Fibroblast of skin of right biceps (primary cell): ENCODE measurements at places on chromosomes 5 and 9.

DNA sequence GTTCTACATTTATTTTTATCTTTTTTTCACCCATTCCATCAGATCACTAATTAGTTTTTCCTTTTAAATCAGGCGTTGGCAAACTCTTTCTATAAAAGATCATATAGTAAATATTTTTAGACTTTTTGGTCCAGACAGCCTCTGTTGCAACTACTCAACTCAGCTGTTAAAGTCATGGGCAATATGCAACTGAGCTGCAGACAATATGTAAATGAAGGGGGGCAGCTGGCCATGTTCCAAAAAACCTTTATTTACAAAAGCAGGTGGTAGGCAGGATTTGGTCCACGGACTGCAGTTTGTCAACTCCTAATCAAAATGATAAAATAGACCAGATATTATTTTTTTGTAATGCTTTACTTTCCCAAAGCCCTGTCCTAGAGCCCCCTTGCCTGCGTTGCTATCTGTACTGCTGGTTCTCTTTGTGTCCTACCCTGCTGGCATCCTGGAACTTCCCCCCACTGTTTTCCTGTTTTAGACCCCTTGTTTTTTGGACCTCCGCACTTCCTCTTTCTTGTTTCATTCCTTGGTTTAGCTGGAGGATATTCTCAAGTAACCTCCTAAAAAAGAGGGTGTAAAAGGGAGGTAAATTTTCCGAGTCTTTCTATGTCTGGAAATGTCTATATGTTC is 24.7 kb upstream of the TNFSF8 start:
- no peak for DNase-seq

GRCh38 chr5:112379542-112380325 is 39.3 kb downstream of the EPB41L4A start:
- no peak for DNase-seq

- DNase-seq = peak; percentile 78
These were observed 105.4 kb upstream of the FER start for GRCh38 chr5:108642170-108642906.

DNA sequence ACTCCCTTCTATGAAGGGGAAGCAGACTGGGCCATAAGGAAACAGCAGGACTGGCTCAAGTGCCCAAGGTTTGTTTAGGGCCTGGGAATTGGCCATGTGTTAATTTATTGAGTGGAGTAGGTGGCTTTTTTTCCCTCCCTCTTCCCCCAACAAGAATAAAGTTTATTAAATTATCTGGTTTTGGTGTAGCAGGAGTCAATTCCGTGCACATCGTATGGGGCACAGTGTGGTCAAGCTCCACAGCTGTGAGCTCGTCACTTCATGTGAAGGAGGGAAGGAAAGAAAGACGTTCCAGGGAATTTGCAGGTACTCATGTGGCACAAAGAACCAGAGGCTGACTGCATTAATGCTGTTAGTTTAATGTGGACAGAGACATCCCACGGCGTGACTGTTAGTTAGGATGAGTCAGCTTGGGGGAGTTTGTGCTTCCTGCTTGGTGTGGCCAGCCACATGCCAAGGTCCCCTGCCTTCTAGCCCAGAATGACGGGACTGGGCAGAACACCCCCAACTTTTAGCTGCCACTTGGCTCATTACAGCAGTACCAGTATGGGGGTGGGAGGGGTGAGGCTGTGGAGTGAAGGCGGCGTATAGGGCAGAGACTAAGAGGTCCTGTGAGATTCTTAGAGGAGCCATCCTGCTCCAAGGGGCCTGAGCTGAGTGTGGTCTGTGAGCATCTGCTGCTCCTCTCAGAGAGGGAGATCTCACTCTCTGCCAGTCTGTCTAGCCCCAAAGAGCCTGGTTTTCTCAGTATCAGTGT is 33.2 kb downstream of the CSF1R start:
- DNase-seq = peak; percentile 81

- DNase-seq = peak; percentile 88
These were observed 266.6 kb upstream of the GAS1 start for GRCh38 chr9:87213948-87214347.

- DNase-seq = no peak
These were observed 34.2 kb upstream of the TRPC7 start for GRCh38 chr5:136399527-136399926.

GRCh38 chr5:112917453-112917995 is 4.5 kb downstream of the REEP5 start:
- DNase-seq = peak; percentile 55

DNA sequence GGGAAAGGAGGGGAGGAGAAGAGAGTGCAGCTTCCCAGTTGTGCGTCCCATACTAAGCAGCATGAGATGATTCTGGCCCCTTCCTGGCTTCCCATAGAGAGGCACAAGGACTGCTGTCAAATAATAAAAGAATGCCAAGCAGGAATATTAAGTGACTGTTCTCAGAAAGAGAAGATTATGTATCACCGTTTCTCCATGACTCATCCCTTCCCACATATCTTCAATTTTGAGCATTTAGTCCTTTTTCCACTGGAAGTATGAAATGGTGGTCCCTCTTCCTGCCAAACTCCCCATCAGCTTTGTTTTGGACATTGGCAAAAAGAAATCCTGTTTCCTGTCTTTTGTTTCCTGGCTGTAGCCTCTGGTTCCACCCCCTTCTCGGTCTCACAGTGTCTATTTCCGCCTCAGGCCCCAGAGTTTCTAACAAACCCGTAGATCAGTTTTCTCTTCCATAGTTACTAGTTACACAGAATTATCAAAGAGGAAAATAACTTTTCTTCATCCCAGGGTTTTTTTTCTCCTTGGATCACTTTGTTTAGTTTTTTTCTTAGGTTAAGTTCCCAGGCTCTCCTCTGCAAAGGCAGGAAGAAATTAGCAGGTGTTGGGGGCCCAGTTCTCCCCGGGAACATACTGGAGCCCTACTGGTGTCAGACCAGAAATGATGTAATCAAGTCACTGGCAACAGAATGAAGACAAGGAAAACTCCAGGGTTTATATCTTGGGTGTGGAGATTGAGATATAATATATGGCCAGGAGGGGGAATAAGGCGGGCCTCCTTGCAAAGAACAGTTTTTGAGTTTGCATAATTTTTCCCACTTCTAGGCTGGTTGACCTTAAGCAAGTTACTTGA is 26.4 kb upstream of the ARHGAP26 start:
- DNase-seq = peak; percentile 68

- DNase-seq = peak; percentile 83
These were observed 372.2 kb downstream of the TMEM232 start for GRCh38 chr5:110354311-110354710.

DNA sequence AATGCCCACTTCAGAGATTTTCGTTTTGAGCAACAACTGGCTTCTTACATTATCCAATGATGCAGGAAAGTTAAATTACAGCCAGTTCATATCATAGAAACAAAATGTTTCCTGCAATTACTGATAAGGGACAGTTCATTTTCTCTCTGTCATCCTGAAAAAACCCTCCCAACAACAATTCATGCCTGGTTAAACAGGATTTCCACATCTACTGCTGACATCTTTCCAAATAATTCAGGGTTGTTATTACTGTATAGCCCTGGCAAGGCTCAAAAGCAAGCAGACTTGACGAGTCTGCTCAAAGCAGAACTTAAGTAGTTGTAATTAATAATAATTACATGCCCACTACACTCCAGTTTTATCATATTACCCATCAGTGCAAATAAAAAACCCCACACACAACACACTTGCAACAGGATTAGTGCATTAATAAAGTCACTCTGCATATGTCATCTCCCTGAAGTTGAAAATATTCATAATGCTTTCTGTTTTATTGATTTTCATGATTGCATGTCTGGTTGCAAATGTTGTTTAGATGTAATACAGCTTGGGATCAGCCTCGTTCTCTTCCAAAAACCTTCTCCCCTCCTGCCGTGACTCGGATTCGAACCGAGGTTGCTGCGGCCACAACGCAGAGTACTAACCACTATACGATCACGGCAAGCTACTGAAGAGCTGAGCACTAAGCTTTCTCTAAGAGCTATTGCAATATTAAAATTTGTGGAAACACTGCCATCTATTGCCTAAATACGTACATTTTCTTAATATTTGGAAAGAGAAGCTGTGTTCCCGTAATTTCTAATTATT is 119.6 kb upstream of the NFIB start:
- DNase-seq = peak; percentile 65

GRCh38 chr5:130270786-130271185 is 366.5 kb downstream of the CHSY3 start:
- DNase-seq = no peak

- peak; percentile 34 for DNase-seq
These were observed 28.5 kb downstream of the NFIL3 start for GRCh38 chr9:91395106-91395552.

- DNase-seq = no peak
These were observed 18.3 kb downstream of the DOCK2 start for GRCh38 chr5:169655353-169655752.

DNA sequence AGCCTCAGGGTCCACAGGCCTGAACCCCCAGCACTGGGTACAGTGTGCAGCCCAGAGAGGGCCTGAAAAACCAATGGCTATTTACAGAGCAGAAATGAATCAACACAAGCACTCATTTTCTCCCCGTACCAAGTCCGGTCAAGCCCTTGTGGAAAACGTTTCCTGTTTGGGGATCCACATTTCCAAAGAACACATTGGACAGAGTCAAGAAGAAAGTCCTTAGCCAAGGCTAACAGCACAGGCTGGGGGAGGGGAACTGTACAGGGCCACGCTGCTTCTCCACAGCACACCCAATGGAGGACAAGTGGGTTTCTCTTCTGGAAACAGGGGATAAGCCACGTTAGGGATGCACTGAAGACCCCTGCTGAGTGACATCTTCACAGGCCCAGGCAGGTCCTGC is 62.3 kb downstream of the NSUN2 start:
- DNase-seq = no peak

DNA sequence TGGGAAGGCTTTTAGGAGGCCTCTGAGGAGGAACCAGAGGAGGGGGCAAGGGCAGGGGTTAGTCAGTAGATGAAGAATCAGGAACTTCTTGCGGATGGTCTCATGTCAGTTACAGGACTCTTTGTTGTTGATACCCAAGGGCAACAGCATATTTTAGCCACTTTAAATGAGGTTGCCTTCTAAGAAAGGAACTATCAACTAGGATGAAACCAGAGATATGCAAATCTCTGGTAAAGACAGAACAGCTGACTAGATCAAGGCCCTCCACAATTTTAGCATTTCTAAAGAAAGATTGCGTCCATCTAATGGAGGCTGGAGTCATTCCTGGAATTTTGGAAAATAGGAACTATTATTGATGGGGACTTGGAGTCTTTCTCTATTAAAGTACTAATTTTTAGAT is 57.7 kb upstream of the KLF4 start:
- DNase-seq = no peak

DNA sequence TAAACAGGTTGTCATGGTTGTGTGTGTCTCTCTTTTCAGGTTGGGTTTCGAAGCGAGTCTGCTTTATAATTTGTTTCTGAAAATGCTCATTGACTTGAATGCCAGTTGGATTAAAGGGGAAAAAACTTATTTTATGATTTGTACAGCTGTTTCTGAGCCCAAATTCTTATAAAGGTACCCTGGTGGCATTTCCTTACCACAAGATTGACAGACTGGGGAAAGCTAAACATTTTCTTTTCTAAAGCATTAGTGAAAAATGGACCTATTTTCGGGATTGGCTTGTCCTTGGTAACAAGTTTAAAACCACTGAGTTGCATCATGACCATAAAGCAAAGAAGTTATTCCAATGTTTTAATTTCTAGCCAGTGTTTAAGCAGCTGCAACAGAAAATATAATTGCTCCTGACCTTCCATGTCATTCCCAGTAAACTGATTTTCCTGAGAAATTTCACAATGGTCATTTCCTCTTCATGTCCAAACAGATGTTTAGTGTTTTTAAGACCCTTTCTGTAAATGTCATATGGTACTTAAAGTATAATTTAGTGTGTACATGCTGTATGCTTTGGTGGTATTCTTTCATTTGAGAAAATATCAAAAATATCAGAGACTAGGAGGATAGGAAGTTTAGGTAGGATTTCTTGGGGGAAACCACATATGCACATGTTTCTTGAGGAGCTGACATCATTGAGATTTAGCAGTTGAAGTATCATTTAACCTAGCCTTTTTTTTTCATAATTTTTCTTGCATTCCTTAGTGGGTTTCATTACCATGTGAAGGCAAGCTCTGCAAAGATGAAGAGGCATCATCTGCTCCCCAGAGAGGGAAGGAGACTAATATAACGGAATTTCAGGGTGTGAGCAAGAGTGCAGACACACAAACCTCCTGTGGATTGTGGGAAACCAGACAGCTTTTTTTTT is 667.1 kb upstream of the RGMB start:
- DNase-seq = peak; percentile 96

DNA sequence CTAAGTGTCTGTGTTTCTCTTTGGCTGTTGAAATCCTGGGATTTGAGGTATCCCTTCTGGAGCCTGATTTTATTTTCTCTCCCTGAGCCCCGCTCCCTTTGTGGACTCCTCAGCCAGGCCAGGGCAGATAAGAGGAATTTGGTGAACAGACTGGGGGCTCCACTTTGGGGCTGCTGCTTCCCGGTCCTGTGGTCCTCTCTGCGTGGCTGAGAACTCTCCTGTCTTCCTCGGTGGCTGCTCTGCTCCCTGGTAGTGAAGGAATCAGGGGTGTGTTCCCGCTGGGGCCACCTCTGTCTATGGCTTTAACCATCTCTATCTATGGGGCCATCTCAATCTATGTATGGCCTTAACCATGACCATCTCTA is 71.7 kb upstream of the SH3PXD2B start:
- no peak for DNase-seq

DNA sequence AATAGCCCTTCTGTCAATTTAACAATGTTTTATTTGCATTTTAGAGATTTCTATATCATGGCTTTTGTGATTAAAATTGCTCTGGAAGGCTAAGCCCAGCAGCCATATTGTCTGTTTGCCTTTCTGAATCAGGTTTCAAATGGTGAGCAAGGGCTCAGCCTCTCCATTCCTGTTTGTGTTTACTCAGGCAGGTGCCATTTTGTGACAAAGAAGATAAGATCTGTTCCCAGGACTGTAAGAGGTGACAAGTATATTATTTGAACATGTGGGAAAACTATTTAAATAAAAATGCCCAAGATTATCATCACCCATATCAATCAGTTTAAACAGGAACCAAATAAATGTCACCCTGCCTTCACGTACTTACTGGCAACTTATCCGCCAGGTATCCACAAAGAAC is 641.3 kb upstream of the KLF4 start:
- no peak for DNase-seq

DNA sequence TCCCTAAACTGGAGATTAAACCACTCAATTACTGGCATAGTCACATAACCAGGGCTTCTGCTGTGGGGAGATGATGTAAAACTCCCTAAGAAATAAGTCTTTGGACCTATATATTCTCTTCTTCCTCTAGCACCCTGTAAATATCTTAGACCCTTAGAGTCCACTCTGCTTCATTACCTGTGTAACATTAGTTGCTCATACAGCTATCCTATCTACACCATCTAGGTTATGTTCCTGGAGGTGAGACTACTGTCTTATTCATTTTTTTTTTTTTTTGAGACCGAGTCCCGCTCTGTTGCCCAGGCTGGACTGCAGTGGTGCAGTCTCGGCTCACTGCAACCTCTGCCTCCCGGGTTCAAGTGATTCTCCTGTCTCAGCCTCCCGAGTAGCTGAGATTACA is 9.6 kb upstream of the TICAM2 start:
- DNase-seq = no peak

GRCh38 chr5:143241892-143242291 is 161.6 kb downstream of the NR3C1 start:
- peak; percentile 73 for DNase-seq
